ENCODE measurements at places on chromosomes 11 and 22.

GRCh38 chr11:125069796-125070195, 6.7 kb downstream of the SLC37A2 start:
- DNase-seq: no peak

- no peak for DNase-seq
These were observed 3.3 kb downstream of the SGSM1 start for GRCh38 chr22:24809331-24809730.

- no peak for DNase-seq
These were observed 58.3 kb downstream of the CEP164 start for GRCh38 chr11:117385906-117386305.

- DNase-seq: no peak
These were observed 293.8 kb downstream of the BRD1 start for GRCh38 chr22:49533886-49534285.

DNA sequence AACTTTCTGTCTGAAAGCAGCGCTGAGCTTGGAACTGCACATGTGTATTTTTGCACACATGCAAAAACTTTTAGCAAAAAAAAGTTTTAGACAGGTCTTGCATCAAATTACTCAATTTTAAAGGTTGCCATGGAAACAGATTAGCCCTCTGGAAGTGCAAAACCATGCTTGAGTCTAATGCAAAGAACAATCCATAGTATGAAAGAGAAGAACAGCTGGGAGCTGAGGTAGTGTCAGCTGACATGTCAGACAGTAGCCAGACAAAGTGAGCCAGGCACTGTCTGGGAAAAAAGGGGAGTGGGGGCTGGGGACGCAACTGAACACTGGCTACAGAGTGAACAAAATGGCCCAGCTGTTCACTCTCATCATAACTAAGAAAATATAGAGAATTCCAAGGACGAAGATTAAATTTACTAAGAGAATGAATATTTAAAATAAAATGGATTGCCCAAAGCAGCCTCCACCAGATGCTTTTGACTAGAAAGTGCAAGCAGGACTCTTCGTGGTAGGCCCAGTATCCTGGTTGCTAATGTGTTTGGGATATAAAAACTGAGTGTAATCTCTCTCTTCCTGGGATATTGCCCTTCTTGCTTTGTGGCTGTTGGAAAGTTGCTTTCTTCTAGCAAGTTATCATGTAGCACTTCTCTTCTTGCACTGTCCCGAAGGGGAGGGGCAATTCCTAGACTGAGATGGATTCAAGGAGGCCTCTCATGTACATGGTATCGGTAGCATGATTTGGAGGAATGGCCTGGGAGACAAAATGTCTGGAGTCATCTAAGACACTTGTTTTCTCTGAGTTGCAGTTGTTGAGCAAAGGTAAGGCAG, 434.1 kb upstream of the FAT3 start:
- DNase-seq: no peak

- DNase-seq: no peak
These were observed 381.9 kb downstream of the CADM1 start for GRCh38 chr11:115122274-115122673.

DNA sequence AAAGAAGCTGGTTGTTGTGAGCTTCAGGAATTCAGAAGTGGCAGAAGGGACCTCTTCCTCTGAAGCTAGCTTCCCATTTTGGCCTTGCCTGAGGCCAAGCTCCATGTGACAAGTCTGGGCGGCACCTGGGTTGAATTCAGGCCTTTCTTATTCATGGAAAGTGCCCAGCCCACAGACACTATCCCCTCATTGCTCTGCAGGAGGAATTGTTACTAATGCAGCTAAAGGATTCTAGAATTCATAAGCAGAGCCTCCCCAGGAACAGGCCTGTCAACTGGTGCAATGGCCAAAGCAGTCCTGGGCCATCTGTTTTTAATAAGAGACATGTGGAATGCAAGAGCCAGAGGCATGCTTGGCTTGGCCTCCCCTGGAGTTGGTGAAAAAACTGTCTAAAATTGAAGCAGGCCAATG, 71.4 kb downstream of the SLC1A2 start:
- no peak for DNase-seq

GRCh38 chr11:6129635-6130034, 22.2 kb downstream of the OR56B4 start:
- DNase-seq: no peak

GRCh38 chr22:20672082-20672424, 101.9 kb upstream of the SERPIND1 start:
- no peak for DNase-seq

DNA sequence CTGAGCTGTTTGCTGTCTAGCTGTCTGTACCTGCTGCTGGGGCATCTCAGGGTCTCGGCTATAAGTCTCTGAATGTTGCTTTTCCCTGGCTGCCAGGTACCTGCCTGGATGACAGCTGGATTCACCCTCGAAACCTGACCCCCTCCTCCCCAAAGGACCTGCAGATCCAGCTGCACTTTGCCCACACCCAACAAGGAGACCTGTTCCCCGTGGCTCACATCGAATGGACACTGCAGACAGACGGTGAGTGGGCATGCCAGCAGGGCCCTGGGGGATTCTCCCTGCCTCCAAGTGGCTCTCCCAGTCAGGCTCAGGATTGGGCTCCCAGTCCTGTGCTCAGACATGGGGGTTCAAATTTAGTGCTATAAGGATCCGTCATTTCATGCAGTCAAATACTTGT, 12.9 kb downstream of the IL17RA start:
- no peak for DNase-seq

DNA sequence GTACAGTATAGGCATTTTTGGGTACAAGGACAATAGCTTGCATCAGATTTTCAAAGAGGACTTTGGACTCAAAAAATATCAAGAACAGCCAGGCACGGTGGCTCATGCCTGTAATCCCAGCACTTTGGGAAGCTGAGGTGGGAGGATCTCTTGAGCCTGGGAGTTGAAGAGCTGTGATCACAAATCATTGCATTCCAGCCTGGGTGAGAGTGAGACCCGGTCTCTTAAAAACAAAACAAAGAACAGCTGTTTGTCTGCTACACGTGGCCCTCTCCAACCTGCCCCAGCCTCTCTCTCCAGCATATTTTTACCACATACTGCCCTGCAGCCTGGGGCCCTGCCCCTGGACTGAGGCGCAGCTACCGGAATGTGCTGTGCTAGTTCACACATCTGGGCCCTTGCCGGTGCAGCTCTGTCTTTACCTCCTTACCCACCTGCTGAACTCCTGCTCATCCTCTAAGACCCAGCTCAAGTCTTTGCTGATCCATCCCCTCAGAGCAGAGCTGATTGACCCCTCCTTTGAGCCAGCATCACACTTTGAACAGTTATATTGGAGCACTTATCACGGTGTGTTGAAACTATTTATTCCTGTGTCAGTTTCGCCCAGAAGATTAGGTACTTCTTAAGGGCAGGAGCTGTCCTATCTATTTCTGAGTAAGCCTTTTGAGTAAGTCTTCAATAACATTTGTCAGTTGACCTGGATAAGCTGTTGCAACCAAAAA, 29.4 kb downstream of the GRIK4 start:
- no peak for DNase-seq

DNA sequence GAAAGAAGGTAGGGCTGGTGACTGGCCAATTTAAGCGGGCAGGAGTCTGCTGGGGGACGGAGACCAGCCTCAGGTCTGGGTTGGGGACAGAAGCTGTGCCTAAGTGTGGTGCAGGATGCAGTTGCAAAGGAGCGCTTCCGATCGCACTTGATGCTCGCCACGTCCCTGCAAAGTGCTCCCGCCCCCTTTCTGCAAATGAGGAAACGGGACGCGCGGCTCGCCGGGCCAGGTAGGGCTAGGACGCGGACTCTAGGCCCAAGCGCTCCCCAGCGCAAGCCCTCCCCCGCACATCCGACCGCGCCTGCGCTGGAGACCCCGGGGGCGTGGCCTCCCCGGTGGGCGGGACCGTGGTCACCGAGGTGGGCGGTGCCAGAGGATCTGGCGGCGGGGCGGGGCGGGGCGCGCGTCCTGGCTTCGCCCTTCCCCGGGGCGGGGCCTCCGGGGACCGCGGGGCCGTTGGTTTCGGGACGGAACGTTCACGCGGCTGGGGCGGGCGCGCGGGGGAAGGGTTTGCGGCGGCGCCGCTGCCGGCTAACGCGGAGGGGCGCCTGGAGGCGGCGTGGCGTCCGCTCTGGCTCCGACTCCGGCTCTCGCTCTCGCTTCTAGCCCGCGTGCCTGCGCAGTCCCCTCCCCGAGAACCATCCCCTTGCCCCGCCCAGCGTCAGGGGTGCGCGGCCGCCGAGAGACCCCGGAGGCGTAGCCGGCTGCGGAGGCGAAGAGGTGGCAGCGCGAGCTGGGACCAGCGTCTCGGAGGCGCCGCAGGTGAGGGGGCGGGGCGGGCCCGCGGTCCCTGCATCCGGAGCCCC, at the start of gene FAM118A:
Gene FAM118A, plus strand, starts transcription at position 513 of the 806 bp plus-strand sequence. CDS start 12,446 bp downstream, outside the sequence.
- DNase-seq: peak; percentile 82

- no peak for DNase-seq
These were observed 10.2 kb downstream of the PCNX3 start for GRCh38 chr11:65625628-65626342.

DNA sequence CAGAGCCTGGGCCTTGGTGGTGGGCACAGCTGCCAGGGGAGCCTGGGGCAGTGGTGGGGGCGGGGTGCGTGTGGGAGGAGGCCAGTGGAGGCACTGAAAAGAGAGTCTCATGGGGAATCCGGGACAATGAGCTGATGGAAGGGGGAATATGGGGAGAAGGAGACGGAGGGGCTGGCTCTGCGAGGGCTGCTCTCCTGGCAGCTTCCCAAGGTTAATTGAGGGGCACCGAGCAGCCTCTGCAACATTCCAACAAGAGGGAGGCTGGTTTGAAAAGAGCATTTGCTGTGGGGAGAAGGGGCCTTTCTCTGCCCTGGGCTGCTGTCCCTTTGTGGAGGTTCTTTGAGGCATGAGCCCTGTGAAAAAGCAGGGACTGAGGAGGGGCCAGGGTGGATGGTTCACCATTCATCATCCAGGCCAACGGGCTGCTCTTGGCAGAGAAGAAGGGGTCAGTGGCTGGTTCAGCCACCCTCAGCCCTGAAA, 9.4 kb upstream of the IGSF9B start:
- DNase-seq: no peak

DNA sequence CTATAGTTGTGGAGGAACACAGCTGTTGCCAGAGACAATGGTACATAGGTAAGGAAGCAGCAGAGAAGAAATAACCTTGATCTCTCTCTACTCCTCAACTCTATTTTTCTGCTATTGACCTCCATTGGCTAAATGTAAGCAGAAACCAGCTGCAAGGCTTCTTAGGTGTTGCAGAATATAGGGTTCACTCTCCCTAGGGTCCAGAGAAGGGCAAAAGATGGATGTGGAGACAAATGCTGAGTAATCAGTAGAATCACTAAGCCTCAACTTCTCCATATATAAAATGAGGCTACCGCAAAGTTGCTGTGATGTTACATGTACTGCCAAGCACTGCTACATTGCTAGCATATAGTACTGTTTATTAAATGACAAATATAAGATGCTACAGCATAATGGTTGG, 120.6 kb downstream of the PDE3B start:
- no peak for DNase-seq

- DNase-seq: no peak
These were observed 242.8 kb upstream of the PLET1 start for GRCh38 chr11:112503410-112503809.

DNA sequence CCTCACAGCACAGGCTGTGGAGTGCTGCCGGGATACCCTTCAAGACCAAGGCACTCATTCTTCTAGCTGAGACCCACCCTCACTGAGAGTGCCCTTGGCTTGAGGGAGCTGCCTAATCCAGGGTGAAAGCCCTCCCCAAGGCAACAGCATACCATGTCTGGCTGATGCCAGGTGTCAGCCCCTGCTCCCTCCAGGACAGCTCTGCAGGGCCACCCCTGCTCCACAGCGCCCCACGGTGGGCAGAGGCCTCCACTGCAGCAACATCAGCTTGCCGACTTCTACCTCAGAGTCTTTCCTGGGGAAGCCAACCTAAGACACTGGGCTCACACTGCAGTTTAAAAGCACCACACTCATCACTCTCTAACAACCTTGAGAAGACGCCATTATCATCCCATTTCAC, 29.0 kb downstream of the TTLL1 start:
- DNase-seq: no peak

- no peak for DNase-seq
These were observed 1156.6 kb downstream of the TBC1D22A start for GRCh38 chr22:47919001-47919441.

- no peak for DNase-seq
These were observed 53.1 kb upstream of the KCNQ1OT1 start for GRCh38 chr11:2752923-2753322.

DNA sequence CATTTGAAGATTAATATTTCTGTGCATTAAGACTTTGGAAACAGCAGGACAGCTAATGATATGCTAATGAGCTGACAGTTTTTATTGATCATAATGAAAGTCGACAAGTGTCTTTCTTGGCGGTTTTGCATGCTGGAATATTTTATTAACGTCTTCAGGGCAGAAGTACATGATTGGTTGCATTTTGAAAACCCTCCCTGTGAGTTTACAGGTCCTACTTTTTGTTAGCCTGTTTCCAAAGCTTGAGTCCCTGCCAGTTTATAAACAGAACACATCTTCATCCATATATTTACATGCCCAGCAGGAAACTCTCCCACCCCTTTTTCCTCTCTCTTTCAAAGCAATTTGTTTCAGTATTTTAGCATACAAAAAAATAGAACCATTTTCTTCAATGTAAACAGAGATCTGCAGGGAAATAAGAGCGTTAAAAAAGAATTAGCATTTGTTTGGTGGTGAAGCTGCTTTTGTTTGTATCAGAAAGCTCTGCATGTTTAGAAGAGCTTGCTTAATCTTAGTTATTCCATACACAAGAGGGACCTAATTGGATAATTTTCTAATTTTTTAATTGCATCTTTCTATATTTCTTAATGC, 243.6 kb downstream of the NELL1 start:
- no peak for DNase-seq

- DNase-seq: no peak
These were observed 146.2 kb downstream of the CRYBB2 start for GRCh38 chr22:25365491-25366261.

- peak; percentile 11 for DNase-seq
These were observed 12.7 kb upstream of the MSANTD2 start for GRCh38 chr11:124812876-124813275.

- DNase-seq: no peak
These were observed 861 bp upstream of the ZNRF3 start for GRCh38 chr22:28882545-28882877.

DNA sequence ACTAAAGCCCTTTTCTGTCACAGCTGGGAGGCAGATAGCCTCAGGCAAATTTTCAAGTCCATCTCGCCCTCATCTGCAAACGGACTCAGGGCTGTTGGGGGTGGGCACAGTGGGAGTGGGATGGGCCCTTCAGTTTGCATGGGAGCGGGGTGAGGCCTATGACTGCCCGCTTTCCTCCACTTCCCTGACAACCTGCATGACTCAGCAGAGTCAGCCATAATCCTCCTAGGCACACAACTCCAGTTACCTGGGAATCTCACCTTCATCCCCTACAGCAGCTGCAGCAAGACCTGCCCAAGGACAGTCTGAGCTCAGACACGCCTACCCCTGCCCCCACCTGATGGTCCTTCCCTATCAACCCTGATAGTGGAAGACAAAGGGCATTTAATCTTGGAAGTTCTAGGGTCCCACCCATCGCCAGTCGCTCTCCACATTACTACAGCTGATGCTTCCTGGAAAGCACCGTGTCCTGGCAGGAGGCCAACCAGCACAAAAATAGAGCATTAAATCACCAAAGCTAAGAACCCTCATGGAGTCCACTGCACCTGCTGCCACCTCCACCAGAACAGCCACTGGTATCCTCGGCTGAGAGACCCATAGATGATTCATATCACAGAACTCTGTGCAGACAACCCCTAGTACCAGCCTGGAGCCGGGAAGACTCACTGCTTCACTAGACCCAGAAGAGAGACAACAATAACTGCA, 319.3 kb downstream of the DCDC1 start:
- peak; percentile 86 for DNase-seq

GRCh38 chr11:107691000-107691750, 20.7 kb downstream of the SLN start:
- no peak for DNase-seq

All from NCI-H187 (cell line).